ENCODE measurements at places on chromosomes 4 and X.

DNA sequence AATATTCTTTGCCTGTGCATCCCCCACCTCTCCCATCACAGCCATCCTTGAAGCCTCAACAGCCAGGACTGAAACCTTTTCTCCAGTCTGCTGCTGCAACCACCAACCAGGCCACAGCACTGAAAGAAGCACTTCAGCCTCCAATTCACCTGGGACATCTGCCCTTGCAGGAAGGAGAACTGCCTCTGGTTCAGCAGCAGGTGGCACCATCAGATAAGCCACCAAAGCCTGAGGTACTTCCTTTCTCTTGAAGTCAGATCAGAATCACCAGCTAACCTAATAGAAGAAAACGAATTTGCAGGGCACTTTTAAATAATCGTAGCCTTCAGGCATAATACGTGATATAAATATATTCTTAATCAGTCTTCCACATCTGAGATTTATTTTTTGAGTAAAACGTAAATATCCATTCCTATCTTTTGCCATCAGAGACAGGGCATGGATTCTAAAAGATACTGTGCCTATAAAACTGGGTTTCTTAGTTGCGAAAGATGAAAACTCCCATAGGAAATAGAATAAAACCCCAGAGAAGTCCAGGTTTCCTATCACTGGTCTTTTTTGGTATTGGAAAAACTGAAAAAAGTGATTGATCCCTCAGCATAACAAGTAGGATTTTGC is 9.5 kb downstream of the AMBN start:
- peak; percentile 78 for DNase-seq

GRCh38 chr4:177964061-177964460 is 521.8 kb upstream of the AGA start:
- no peak for DNase-seq

GRCh38 chrX:54842607-54843006 is 35.1 kb downstream of the MAGED2 start:
- DNase-seq, result no peak

GRCh38 chr4:123127218-123127617 is 204.8 kb upstream of the NUDT6 start:
- DNase-seq, result no peak

- DNase-seq, result no peak
Measured at GRCh38 chr4:144873226-144873990, 224.6 kb downstream of the ANAPC10 start.

- peak; percentile 73 for DNase-seq
Measured at GRCh38 chr4:24973747-24974601, 56.8 kb downstream of the LGI2 start.

GRCh38 chr4:87097075-87097474 is 123.3 kb downstream of the KLHL8 start:
- DNase-seq, result no peak

DNA sequence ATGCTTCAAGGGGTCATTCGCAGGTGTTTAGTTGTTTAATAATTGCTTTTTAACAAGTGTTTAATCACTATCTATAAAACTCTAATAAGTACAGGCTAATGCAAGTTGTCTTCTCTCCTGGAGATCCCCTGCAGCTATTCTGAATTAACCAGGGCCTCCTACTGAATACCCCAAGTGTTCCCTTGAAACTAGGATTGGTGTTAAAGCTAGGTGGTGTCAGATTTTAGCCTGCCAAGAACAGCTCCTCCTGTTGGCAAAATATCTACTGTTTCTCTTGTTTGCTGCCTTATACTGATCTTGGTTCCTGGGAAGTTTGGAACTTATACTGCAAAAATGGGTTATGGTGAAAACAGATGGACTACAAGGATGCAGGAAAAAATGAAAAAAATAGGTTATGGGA is 26.1 kb upstream of the TMEM154 start:
- DNase-seq, result no peak

- no peak for DNase-seq
Measured at GRCh38 chr4:5965225-5965624, 53.0 kb downstream of the C4orf50 start.

DNA sequence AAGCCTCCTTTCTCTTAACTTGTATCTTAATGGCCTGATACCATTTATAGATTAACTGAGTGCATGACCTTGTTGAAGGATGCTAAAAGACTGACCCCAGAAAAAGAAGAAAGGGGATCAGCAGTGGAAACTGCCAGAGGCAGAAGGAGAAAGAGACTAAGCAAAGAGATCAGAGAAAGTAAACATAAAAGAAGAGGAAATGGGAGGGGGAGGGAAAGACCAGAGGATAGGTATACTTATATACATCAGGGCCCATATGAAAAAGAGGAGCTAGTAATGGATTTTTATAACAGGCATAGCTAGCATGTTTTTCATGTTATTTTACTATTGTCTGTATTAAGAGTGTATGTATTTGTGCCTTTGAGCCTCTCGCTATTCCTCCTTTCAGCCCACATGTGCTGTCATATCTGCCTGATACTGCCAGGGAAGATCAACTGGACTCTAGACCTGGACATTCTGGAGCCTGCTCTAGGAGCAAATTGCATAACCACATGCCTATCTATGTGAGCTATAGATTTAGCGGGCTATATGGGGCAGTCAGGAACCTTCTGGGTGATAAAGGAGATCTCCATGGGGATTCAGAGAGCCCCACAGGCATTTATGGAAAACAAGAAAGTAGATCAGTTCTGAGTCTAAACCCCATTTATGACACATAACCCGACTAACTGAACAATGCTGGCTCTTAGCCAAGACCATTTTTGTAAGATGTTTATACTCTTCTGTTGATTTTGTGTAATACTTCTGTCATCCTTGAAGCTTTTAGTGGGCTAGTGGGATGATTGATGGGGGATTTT is 13.4 kb upstream of the SNX12 start:
- no peak for DNase-seq

GRCh38 chr4:3190549-3190948 is 58.4 kb upstream of the MSANTD1 start:
- DNase-seq, result no peak

GRCh38 chr4:41305476-41305875 is 48.7 kb downstream of the UCHL1 start:
- DNase-seq, result no peak

DNA sequence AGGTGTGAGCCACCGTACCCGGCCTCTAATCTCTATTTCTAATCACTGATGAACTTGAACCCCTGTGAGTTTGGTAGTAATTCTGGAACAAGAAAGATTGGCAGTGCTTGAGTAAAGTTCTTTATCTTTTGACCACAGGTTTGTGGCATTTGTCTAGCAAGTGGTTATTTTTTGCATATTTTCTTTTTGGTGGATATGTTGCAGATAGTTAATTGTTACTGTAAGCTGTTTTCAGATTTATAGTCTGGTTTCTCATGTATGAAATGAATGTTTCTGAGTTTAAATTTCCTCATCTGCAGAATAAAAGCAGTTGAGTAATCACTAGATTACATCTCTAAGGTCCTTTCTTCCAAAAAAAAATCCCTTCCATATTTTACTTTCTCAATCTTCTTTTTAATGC is 105.2 kb downstream of the GASK1B start:
- DNase-seq, result no peak

Data from NCI-H187 (cell line).